LHCN-M2 (cell line): ENCODE measurements at places on chromosomes 6 and 20. TPM values are rescaled to one million over a fixed set of nuclear protein-coding genes. Genes with fewer than 3 reads are reported as not detected.
A peak's percentile ranks its signal among the peaks of the same experiment; 100 is the strongest.

GRCh38 chr20:38805502-38805957 lies at the start of gene PPP1R16B:
Gene PPP1R16B, plus strand, starts transcription at chr20:38805697. Its CDS starts 30,229 bp downstream, at chr20:38835926.
- DNase-seq, result no peak

- peak; percentile 31 for DNase-seq
Measured at GRCh38 chr6:121297694-121298093, 36.6 kb downstream of the TBC1D32 start.

DNA sequence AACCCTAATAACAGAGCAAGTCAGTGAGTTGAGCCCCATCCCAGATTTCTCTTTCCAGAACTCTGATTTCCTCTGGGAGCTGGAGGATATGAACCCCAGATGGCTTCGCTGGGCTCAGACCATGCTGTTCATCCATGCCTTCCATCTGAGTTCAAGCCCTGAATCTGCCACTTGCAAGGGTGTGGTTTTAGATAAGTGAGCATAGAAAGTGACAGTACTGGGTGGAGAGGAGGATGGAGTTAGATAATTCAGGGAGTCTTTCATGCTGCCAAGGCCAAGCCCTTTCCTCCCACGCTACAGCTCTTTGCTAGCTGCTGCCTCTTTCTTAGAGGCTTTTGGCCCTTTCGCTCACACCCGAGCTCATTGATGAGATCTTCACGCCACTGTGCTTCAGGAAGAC lies 57.2 kb upstream of the MAFB start:
- no peak for DNase-seq

GRCh38 chr6:28766426-28766825 lies 157.4 kb downstream of the TRIM27 start:
- no peak for DNase-seq

GRCh38 chr6:26555505-26556262 lies 17.5 kb downstream of the HMGN4 start:
- no peak for DNase-seq

- DNase-seq, result no peak
Measured at GRCh38 chr6:136225496-136225895, 24.6 kb downstream of the MTFR2 start.

DNA sequence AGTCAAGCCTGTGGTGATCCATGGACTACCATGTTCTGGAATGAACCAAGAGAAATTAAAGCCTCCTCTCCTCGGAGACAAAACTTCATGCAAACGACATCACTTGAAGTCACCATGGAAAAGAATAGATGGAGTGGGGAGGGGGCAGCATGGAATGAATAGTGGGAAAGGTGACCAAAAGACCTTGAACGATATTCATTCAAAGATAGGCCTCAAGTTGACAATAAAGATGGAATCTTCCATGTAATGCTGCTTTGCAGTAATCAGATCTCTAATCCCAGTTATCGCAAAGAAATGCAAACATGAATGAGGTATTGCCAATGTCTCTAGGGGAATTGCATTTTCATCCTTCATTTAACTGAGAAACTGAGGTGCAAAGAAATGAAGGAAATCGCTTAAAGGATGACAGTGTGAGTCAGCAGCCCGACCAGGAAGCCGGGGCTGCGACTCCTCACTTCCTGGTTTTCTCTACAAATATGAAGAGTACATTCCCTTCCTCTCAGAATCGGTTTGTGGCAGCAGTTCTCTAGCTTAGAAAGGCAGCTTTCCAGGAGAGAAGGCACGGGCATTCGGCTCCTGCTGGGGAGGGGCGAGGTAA lies 65.6 kb upstream of the RREB1 start:
- no peak for DNase-seq

DNA sequence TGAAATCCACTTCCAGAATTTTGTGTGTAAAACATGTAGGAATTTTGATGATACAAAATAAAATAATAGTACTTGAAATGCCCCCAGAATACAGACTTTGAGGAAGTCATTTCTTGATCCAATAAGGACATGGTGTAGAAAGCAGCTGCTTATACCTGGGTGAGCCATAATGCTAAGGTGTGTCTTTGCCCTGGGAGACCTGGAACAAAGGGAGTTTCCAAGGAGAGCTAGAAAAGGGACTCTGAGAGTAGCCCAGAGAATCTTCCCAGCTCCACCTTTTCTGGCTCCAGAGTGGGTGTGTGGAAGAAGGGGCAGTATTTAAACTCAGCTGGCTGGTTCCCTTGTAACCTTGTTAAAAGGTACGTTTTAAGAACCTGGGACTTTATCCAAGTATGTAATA lies 77.7 kb downstream of the SOBP start:
- DNase-seq, result no peak

DNA sequence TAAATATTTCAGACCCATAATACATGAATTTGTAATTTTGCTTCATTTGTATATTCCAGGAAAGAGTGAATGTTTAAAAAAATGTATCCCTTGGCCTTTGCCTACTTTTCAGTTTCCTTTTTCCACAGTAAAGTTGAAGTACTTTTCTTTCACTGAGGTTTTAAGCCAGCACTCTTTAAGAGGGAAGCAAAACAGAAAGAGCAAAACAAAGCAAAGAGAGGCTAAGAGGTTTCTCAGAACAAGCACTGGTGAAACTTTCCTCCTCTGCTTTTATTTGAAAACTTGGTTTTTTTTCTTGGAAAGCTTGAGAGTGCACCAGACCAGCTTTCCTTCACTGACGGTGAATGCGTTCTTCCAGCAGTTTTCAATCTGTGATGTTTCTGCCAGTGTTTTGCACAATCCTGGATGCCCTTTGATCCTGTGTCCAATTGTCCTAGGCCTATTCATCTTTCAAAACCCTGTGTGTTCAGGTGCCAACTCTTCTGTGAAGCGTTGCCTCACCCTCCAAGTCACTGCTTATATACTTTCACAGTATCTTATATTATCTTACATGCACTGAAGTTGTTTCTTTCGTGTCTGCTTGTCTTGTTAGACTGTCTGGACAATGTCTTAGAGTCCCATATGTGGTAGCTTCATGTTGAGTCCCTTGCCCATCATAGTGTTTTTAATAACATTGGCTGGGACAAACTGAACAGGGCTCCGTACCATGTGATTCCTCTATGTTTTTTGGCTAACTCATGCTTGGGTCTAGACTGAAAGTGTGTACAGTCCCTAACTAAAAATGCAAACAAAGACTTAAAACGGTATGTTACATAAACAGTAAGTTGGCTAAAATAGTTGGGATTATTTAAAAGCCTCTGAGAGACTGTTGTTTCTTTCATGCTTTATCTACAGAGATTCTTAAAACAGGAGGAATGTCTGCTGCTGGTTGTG lies 1.9 kb downstream of the RNF217 start:
- DNase-seq, result peak; percentile 34

DNA sequence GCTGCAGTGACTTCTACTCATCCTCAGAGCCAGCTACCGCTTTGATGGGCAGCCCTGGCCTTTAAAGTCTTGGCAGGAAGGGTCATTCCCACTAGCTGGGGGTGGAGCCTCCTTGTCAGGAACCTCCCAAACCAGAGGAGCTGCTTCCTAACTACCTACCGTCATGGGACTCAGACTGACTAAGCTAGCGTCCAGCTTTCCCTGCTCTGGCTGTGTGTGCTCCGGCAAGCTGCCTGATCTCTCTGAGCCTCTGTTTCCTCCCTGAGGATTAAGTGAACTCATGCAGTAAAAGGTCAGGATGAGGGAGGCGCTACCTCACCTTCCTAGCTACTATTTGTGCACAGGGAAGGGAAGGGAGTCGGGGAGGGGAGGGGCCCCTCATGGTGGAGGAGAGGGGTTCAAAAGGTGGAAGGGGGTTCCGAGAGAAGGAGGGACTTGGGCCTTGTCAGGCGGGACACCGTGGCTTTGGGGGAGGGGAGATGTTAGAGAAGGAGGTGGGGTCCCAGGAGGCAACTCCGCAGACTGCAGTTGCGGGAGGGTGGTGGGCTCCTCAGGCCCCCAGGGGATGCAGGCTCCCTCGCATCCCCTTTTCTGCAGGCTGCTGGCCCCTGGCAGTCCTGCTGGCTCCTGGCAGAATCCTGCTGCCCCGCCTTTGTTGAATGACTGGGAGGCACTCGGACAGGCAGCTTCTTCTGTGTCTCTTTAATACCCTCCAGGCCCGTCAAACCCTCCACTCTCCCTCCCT lies 9.8 kb downstream of the DUSP15 start:
- no peak for DNase-seq

GRCh38 chr6:54920628-54921027 lies 74.1 kb downstream of the FAM83B start:
- DNase-seq, result no peak

- DNase-seq, result no peak
Measured at GRCh38 chr6:53426667-53427270, 78.0 kb upstream of the ELOVL5 start.

- peak; percentile 38 for DNase-seq
Measured at GRCh38 chr20:36098364-36098763, 56.2 kb upstream of the EPB41L1 start.

- peak; percentile 9 for DNase-seq
Measured at GRCh38 chr6:52389626-52390360, 27.8 kb downstream of the PAQR8 start.

IP6K3 gene
- 62.6 and 88.2 TPM in 2 replicates for total RNA-seq

CCN5 gene
- total RNA-seq, result not detected in 2 replicates

DNMT3B gene
- total RNA-seq, result 1.2 TPM in 2 replicates

TNFRSF6B gene
- total RNA-seq, result 6.2 and 6.7 TPM in 2 replicates

NFKBIL1 gene
- 21.2 and 26.8 TPM in 2 replicates for total RNA-seq

ZNF391 gene
- 0.57 and 1.3 TPM in 2 replicates for total RNA-seq

CST5 gene
- total RNA-seq, result not detected in 2 replicates

SLC13A3 gene
- 0.17 TPM in 1 of 2 replicates, not detected in the other for total RNA-seq

VNN1 gene
- 4.2 and 6.6 TPM in 2 replicates for total RNA-seq
